ENCODE measurements at places on chromosomes 7 and 10.

GRCh38 chr7:1411414-1411813, 47.9 kb downstream of the MICALL2 start:
- no peak for DNase-seq

DNA sequence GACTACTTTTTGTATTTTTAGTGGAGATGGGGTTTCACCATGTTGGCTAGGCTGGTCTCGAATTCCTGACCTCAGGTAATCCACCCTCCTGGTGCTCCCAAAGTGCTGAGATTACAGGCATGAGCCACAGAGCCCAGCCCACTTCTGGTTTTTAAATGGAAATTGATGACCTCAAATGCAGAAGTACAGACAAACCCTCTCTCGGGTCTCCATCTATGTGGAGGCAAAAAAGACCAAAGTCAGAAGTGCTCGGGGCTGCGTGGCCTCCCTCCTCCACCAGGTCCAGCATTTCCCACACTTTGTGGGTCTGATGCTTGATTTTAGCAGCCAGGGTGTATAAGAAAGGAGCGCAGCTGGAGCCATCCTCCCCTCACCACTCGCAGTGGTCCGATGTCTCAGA, 187.3 kb upstream of the AUTS2 start:
- DNase-seq: no peak

GRCh38 chr7:44748948-44749731, 493 bp downstream of the ZMIZ2 start:
- DNase-seq: no peak

DNA sequence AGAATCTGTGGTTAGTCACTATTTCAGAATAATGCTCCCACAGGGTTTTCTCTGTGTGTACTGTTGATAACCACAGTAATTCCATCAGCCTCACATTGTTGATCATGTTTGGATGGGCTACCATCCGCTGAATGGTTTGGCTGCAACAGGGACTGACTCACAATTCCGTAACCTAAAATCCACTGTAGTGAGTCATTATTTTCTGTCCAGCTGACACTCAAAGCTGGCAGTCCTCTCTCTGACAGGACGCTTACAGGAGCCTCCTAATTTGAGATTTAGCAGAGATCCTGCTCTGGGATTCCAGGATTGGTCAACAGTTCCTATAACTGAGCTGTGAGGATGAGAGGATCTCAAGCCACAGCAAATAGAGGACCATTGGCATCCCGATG, 32.7 kb downstream of the VWA2 start:
- no peak for DNase-seq

DNA sequence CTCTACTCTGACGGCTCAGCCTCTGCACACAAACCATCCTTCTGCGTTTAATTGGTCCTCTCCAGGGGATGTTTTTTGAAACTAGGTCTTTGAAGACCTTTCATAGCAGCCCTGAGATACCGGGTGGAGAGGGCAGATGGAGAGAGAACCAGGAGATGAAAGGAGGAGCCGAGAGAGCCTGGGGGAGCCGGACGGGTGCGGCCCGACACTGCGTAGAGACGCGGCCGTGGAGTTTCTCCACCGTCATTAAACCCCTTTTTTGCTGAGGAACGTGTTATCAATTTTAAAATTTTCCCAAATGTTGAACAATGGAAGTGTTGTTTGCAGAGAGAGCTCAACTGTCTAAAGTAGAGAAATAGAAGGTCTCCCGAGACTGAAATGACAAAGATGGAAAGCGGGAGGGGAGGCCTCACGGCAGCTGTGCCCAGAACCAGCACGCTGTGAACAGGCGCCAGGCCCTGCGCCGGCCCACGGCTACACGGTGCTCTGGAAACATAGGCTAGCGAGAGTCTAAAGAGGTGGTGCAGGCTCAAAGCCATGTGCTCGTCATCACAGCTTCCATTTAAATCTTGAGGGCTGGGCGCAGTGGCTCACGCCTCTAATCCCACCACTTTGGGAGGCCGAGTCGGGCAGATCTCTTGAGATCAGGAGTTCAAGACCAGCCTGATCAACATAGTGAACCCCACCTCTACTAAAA, 307.0 kb downstream of the PTPRN2 start:
- DNase-seq: no peak
